ENCODE measurements at places on chromosomes 7 and 10. TPM values are rescaled to one million over a fixed set of nuclear protein-coding genes. Genes with fewer than 3 reads are reported as not detected.

LOXL4 gene
- 0.77 TPM for polyA plus RNA-seq

SH2D4B gene
- not detected for polyA plus RNA-seq

LRRC18 gene
- not detected for polyA plus RNA-seq

- no peak for DNase-seq
Observed at GRCh38 chr10:114576132-114576487, 82.0 kb downstream of the ABLIM1 start.

DNA sequence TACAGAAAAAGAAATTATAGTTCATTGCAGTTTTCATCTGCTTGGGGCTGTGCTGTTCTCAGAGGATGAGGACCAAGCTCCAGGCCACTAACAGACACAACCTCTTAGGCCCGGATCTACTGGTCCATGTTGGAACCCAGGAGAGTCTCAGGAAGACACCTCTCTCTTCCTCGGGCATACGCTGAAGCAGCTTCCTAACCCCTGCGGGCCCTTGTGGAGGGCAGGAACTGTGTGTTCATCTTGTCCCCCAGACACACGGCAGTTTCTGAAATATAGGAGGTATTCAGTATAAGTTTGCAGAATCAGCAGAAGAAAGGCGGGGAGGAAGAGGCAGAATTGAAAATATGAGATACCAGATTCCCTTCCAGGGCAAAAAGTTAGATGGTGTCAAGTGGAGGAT, 78.4 kb downstream of the EEPD1 start:
- no peak for DNase-seq

KAZALD1 gene
- polyA plus RNA-seq, result 15.3 TPM
